ENCODE measurements at places on chromosomes 13 and 19. TPM values are rescaled to one million over a fixed set of nuclear protein-coding genes. Genes with fewer than 3 reads are reported as not detected.

SLC6A16 gene
- total RNA-seq: 5.8 TPM

MIA gene
- total RNA-seq: not detected

GGN gene
- 4.2 TPM for total RNA-seq

ZNF763 gene
- total RNA-seq: 18.6 TPM

MAP3K10 gene
- total RNA-seq: 64.4 TPM

NXNL1 gene
- not detected for total RNA-seq

ZNF90 gene
- 0.70 TPM for total RNA-seq

CYP2A7 gene
- not detected for total RNA-seq

SIGLEC11 gene
- not detected for total RNA-seq

LILRB1 gene
- 1.9 TPM for total RNA-seq

GJA3 gene
- not detected for total RNA-seq

ONECUT3 gene
- not detected for total RNA-seq
